A549 treated with ZK216348 at 1 μM for 4 hours (cell line): ENCODE measurements at places on chromosomes 16 and 17. TPM values are rescaled to one million over a fixed set of nuclear protein-coding genes. Genes with fewer than 3 reads are reported as not detected.

The ZNF624 gene
- 1.0 to 2.3 TPM (median 2.0 TPM) in 5 replicates for total RNA-seq

The CDH15 gene
- 0.09 to 0.16 TPM (median 0.15 TPM) in 3 of 5 replicates, not detected in the others for total RNA-seq

The KRTAP16-1 gene
- not detected in 5 replicates for total RNA-seq

The SMIM22 gene
- not detected in 5 replicates for total RNA-seq

The NPIPA8 gene
- 0.56 to 1.9 TPM (median 0.94 TPM) in 5 replicates for total RNA-seq

The WDR45B gene
- 87.9 to 93.2 TPM (median 91.2 TPM) in 5 replicates for total RNA-seq

The OTOA gene
- total RNA-seq, result 0.08 TPM in 2 of 5 replicates, not detected in the others

The WFIKKN1 gene
- 0.18 to 0.26 TPM (median 0.22 TPM) in 4 of 5 replicates, not detected in the other for total RNA-seq

The KIAA0753 gene
- total RNA-seq, result 14.4 to 20.8 TPM (median 18.3 TPM) in 5 replicates

The RPH3AL gene
- total RNA-seq, result 22.5 to 39.4 TPM (median 30.4 TPM) in 5 replicates
